Colonic mucosa (tissue), 4 donors: ENCODE measurements at places on chromosomes 12 and 14.

DNA sequence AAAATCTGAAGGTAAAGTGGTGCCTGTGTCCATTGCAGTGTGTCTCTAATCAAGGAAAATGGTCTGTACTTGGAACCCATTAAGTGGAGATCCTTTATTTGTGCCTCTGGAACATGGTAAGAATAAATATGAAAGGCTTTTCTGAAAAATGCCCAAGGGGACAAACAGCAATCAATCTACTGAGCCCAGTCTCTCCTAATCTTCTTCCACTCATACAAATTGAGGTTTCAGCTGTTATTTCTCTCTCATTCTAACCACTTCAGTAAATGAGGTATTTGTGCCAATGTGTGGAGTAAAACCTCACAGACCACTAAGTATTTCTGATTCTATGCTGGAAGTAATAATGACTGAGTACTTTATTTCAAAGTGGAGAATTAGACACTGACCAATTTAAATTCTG is 82.3 kb upstream of the ST8SIA1 start:
- DNase-seq: no peak

- no peak for DNase-seq
Measured at GRCh38 chr12:24780697-24781368, 168.1 kb downstream of the BCAT1 start.

- no peak for DNase-seq
Measured at GRCh38 chr14:36506732-36507614, 13.1 kb downstream of the NKX2-1 start.

- DNase-seq: no peak
Measured at GRCh38 chr14:50823051-50823761, 7.8 kb downstream of the NIN start.

GRCh38 chr12:102498471-102498870 is 18.1 kb upstream of the IGF1 start:
- no peak for DNase-seq

- no peak for DNase-seq
Measured at GRCh38 chr14:61233436-61233956, 47.6 kb downstream of the TMEM30B start.

- no peak for DNase-seq
Measured at GRCh38 chr12:3186546-3187215, 109.5 kb downstream of the TSPAN9 start.

DNA sequence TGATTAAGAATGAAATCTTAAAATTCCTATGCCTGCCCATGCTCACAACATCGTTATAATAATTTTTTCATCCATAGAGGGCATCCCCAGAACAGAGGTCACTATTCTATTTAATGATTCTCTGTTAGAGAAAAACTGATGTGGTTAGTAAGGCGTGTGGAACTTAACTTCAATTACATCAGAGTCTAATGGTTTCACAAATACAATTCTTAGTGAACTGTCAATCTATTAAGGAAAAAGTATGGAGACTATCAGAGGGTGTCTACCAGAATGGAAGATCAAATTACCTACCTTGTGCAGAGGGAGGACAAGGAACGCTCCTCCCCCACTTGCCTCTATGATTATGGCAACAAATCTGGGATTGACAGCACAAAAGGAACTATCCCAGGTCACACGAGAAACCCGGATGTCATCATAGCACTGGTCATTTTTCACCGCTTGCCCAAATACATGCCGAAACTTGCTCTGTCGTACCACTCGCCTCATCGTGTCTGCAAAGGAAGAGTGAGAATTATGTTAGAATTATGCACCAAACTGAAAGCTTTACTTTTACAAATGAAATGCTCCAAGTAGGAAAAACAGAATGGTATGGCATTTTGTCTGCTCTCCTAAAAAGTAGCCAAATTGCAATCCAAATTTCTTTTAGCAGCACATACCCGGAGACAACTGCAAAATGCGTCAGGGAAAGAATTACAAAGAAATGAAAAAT is 30.3 kb downstream of the CORO1C start:
- no peak for DNase-seq

- DNase-seq: no peak
Measured at GRCh38 chr12:57247041-57247440, 3.9 kb downstream of the STAC3 start.

GRCh38 chr14:66638689-66639088 is 130.7 kb downstream of the GPHN start:
- no peak for DNase-seq

GRCh38 chr14:102487204-102487577 is 22.4 kb downstream of the ANKRD9 start:
- DNase-seq: no peak

DNA sequence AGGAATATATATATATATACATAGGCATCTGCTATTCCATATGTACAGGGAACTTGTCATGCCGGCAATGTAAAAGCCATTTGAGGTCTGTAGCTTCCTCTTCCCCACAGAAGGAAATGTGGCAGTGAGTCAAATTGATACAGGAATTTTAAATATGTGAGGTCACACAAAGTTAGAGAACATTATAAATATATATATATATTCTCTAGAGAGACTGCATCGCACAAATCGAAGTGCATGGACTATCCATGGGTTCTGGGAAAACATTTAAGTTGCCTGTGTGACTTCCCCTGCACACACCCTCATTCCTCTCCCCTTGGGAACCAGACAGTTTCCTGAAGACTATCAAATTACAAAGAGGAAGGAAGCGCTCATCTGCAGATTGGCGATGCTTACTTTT is 100.9 kb upstream of the CCDC91 start:
- DNase-seq: no peak

DNA sequence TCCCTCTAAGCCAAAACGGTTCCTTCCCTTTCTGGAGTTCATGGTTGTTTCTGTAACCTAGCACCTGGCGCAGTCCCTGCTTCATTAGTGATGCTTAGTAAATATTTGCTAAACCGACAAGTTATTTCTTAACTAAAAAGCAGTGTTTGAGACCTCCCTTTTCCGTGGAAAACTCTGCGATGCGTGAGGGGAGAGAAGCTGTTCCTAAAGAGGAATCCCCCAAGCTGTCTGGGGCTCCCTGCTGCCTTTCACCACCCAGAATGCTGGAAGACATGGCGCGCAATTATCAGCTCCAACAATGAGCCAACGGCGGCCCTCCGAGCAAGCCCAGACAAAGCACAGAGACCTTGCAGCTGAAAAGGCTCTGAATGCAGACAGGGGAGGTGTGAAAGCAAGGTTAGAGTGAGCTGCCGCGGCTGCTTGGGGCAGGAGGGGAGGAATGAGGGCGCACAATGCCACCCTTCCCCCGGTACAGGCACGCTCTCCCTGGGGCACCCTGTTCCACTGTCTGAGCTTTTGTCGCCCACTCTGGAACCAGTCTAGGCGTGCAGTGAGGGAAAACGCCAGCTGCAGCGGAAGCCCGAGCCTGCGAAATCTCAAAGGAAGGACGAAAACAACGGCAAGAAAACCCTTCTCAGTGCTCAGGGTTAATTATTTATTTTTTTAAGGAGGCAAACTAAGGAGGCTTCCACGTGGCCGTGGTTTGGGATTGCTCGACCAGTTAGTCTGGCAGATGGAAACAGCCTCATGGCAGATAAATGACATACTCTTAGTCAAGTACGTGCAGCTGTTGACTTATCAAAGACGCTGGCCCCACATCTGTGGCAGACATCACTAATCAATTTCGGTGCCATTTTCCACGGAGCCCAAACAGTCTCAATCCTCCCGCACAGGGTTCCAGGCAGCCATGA is 66.3 kb downstream of the RBM19 start:
- DNase-seq: no peak

DNA sequence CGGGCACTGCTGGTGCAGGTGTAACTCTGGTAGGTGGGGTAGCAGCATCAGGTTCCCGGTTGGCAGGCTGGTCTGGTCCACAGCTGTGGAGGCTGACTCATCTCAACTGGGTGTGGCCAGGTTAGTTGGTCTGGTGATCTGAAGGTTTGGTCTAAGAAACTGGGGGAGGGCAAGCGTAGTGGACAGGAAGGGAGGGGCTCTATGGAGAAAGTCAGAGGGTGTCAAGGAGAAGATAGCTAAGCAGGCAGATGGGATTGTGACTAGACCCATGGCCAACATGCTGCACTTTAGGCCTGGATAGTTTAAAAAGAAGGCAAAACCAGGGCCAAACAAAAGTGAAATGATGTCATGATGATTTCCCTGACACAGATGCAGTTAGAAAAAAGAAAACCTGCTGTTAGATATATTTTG is 7.9 kb downstream of the TRIM9 start:
- DNase-seq: peak; percentile 75

- no peak for DNase-seq
Measured at GRCh38 chr12:130945786-130946492, 7.8 kb upstream of the ADGRD1 start.

GRCh38 chr12:65854629-65855028 is 30.3 kb downstream of the HMGA2 start:
- DNase-seq: no peak

- DNase-seq: peak; percentile 57
Measured at GRCh38 chr12:32115404-32116104, 8.9 kb downstream of the BICD1 start.

DNA sequence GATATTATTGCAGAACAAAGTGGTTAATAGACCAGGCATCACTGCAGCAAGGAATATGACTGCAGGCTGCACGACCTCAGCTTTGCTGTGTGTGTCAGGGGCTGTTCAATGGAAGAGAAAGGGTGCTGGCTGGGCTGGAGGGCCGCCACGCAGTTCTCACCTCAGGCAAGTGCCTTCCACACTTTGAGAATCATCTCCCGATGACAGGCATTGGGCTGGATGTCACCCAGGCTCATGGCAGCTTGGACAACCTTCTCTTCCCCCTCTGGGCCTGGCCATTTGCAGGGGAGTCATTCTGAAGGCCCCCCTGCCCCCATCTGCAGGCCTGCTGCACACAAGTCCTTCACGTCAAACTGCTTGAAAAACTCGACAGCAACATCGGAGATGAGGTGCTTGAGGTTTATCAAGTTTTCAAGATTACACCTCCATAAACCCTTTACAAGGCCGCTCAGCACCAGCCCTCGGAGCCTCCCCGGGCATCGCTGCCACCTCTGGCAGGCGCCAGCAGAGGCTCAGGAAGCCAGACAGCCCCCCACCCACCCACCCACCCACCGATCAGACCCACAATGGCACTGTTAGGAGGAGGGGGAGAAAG is 165.9 kb upstream of the GSC start:
- DNase-seq: no peak

- DNase-seq: no peak
Measured at GRCh38 chr12:115210533-115211252, 526.7 kb upstream of the TBX3 start.

GRCh38 chr12:91743280-91743679 is 402.4 kb downstream of the BTG1 start:
- no peak for DNase-seq

DNA sequence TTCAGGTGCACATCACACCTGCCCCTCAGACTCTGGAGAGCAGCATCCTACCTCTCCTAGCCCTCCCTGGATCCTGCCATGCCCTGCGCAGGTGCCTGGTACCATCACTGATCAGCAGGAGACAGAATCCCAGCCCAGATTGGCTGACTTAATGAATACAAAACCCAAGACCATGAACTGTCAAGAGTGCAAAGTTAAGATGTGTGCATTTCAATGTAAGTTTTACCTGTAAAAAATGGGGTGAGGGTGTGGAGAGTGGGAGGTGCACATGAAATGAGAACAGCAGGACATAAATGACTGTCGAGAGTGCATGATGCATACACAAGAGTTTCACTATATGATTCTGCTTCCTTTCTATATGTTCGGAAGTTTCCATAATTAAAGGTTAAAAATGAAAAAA is 57.9 kb upstream of the GPR68 start:
- no peak for DNase-seq

DNA sequence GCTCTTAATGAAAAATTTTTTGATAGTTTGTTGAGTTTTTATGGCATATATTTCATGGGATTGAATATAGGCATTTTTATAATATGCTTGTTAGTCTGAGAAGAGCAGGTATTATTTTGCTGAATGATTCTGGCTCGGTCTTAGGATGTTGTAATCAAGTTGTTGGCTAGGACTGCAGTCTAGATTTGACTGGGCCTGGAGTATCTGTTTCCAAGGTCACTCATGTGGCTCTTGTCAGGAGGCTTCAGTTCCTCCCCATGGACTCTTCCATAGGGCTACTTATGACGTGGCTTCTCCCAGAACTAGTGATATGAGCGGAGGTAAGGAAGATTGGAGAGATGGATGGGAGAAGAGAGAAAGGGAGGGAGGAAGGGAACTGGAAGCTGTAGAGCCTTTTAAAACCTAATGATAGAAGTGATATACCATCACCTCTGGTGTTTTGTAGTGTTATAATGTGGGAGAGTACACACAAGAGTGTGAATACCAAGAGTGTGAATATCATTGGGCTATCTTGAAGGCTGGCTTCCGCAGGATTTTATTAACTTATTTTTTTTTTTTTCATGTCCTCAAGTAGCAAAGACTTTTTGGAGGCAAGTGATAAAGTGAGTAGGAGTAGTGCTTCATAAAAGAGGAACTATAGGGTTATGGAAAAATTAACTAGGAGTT is 4.4 kb downstream of the MNAT1 start:
- DNase-seq: no peak

GRCh38 chr12:125070112-125070511 is 4.9 kb downstream of the AACS start:
- no peak for DNase-seq

- DNase-seq: no peak
Measured at GRCh38 chr14:58138031-58138713, 13.8 kb downstream of the ARMH4 start.

GRCh38 chr14:73248108-73248868 is 11.0 kb downstream of the PAPLN start:
- DNase-seq: no peak

DNA sequence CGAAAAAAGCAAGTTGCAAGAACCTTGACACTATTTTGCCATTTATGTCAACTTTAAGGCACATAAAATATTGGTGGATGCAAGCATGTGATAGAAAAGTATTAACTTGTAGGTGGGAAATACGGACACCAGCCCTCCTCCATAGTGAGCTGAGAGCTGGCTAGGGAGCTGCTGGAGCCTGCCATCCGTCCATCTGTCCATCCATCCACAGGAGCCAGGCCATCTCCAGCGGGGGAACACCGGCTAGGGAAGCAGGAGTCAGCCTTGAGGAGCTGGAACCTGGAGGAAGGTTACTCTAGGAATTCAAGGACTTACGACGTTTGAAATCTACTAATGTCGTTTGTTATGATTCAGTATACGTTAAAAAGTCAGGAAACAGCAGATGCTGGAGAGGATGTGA is 120.7 kb upstream of the C14orf180 start:
- peak; percentile 7 for DNase-seq

DNA sequence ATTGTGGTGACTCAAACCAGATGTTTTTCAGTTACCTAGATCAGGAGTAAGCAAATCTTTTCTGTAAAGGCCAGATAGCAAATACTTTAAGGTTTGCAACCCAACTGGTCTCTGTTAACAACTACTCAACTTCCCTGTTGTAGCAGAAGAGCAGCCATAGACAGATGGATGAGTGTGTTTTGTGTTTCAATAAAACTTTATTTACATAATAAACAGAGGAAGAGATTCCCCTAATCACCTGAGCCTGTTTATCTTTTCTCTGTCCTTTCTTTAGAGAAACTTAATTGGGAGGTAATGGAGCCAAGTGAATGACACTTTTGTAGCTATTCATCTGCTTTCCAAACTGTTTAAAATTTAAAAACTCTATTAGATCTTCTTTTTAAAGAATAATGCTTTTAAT is 365.1 kb downstream of the IPO8 start:
- DNase-seq: no peak
